Epithelial cell of prostate (primary cell): ENCODE measurements at places on chromosomes 7 and 10.
A peak's percentile ranks its signal among the peaks of the same experiment; 100 is the strongest.

GRCh38 chr10:114605155-114605797 lies 52.8 kb downstream of the ABLIM1 start:
- DNase-seq: no peak

GRCh38 chr10:74145133-74145532 lies 5.5 kb downstream of the AP3M1 start:
- no peak for DNase-seq

DNA sequence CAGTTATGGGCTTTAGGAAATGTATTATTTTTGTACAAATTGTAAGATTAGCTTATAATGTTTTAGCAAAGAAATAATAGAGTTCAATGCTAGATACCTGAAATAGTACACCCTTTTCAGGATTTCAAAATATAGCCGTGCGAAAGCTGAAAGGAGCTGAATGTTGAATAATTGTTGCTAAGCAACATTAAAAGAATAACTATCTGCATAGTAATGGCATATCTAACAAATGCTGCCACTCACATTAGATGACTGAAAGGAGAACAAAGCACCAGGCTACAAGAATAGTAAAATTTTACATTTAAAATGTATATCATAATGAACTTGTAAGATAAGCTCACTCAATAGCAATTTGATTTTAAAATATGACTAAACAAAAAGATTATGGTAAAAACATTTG lies 82.5 kb downstream of the SDHAF3 start:
- no peak for DNase-seq

GRCh38 chr7:139725858-139726484 lies 51.8 kb downstream of the HIPK2 start:
- no peak for DNase-seq

- no peak for DNase-seq
Observed at GRCh38 chr7:6655636-6656385, 18.7 kb downstream of the ZNF316 start.

DNA sequence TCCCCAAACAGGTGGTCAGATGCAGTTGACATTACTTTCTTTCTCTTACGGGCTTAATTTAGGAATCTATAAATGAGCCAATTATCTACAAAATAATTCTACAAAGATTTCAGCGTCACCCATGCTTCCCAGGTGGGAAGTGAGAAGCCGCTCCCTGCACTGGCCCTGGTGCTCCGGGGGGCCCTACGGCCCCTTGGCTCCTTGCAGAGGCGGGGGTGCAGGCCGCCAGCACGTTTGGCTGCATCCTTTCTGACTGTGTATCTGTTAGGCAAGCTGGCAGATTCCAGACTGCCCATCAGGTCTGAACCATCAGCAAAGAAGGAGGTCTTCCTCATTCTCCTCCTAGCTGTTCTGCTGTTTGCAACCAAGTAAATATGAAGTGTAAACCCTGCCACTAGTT lies 16.3 kb downstream of the VWC2 start:
- no peak for DNase-seq

- DNase-seq: no peak
Observed at GRCh38 chr7:113810080-113810744, 108.6 kb downstream of the PPP1R3A start.

- DNase-seq: no peak
Observed at GRCh38 chr7:13189668-13190067, 502.2 kb downstream of the ARL4A start.

- no peak for DNase-seq
Observed at GRCh38 chr7:53835301-53835700, 706.9 kb upstream of the VSTM2A start.

GRCh38 chr10:79355420-79356017 lies 8.2 kb downstream of the PPIF start:
- no peak for DNase-seq

DNA sequence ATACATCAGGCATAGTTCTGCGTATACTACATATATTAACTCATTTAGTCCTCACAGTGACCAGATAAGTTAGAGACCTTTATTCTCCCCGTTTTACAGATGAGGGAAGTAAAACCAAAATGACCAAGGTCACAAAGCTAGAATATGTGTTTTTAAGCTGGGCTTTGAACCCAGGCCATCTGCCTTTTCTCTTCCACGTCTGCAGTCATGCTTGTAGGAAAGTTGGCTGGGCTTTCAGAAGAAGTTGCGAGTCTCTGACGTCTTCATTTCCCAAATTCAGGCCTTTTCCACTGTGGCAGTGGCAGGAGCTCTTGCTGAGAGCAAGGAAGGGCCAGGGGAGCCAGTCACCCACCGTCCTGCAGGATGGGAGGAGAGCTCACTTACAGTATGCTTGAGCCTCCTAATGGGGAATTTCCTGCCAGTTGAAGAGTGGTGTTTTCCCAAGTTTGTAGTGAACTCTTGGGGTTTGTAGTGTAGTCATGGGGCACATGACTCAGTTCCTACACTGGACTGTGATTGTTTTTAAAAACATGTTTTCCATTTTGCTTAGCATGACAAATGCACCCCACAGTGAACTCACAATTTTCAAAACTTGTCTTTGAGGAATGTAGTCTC lies 34.2 kb downstream of the CYP17A1 start:
- DNase-seq: peak; percentile 40

DNA sequence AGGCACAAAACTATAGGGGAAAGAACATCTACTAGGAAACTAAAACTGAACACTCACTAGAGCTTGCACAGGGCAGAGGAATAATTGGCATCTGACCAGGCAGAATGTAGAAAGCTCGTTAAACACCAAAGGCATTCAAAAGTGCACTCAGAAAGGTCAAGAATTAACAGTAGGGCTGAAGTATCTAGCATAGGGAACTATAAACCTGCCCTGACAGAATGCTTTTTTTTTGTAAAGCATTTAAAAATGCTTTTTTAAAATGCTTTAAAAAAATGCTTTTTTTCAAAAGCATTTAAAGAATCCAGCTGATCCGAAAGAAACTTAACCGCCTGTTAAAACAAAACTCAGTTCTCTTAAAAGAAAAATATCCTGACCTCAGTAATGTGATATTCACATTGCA lies 74.6 kb upstream of the EGFR start:
- no peak for DNase-seq
